Naive thymus-derived CD8-positive, alpha-beta T cell (primary cell): ENCODE measurements at places on chromosomes 6 and 20.
A peak's percentile ranks its signal among the peaks of the same experiment; 100 is the strongest.

- DNase-seq: no peak
- no peaks in the 10 kb centered on the region for H3K27me3 ChIP-seq
- no peaks in the 10 kb centered on the region for H3K4me1 ChIP-seq
- no peak overlapping the region for H3K27ac ChIP-seq
- no peak overlapping the region for H3K4me3 ChIP-seq
- H3K36me3 ChIP-seq: no peaks in the 10 kb centered on the region
Observed at GRCh38 chr6:162306616-162307015, 420.9 kb downstream of the PRKN start.

GRCh38 chr20:11222243-11222642 is 548.4 kb upstream of the JAG1 start:
- H3K27me3 ChIP-seq: peaks cover 4% of the 10 kb centered on the region
- no peak overlapping the region for H3K4me3 ChIP-seq
- H3K4me1 ChIP-seq: no peaks in the 10 kb centered on the region
- H3K27ac ChIP-seq: no peak overlapping the region

DNA sequence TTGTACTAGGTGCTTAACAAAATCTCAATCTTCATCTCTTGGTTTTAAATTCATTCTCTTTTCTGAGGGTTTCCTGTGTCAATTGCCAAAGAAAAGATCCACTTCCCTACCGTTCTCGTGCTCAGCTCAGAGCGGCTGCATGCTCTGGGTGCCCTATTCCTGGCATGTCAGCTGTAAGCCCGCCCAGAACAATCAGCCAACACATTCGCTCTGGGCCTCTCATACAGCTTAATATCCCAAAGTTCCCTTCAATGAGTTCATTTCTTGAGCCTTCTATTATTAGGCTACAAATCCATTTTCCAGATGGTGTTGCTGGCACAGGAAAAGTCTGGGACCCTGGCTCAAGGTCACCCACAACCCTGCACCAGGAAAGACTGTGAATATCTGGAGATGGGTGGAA is 24.3 kb upstream of the LRFN2 start:
- H3K36me3 ChIP-seq: no peaks in the 10 kb centered on the region
- H3K4me1 ChIP-seq: no peaks in the 10 kb centered on the region
- no peak overlapping the region for H3K4me3 ChIP-seq
- DNase-seq: no peak
- H3K27me3 ChIP-seq: peaks cover 29% of the 10 kb centered on the region
- no peak overlapping the region for H3K27ac ChIP-seq

DNA sequence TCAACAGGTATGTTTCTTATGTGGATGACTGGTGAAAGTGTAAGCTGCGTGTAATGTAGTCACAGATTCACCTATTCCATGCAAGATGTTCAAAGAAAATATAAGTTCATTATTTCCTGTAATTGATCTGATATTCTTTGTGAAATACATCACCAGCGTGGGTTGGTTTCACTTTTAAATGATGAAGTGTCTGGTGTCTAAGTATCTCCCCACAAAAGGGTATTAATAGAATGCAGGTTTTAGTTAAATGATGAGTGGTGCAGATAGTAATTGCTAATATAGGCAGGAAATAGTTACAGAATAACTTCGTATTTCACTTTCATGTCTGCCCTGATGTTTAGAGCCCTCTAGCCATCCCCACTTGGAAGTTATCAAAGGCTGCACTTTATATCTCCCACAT is 22.2 kb downstream of the PGBD1 start:
- peaks cover 2% of the 10 kb centered on the region for H3K27me3 ChIP-seq
- H3K36me3 ChIP-seq: peaks cover 14% of the 10 kb centered on the region
- H3K27ac ChIP-seq: no peak overlapping the region
- no peak overlapping the region for H3K4me3 ChIP-seq

DNA sequence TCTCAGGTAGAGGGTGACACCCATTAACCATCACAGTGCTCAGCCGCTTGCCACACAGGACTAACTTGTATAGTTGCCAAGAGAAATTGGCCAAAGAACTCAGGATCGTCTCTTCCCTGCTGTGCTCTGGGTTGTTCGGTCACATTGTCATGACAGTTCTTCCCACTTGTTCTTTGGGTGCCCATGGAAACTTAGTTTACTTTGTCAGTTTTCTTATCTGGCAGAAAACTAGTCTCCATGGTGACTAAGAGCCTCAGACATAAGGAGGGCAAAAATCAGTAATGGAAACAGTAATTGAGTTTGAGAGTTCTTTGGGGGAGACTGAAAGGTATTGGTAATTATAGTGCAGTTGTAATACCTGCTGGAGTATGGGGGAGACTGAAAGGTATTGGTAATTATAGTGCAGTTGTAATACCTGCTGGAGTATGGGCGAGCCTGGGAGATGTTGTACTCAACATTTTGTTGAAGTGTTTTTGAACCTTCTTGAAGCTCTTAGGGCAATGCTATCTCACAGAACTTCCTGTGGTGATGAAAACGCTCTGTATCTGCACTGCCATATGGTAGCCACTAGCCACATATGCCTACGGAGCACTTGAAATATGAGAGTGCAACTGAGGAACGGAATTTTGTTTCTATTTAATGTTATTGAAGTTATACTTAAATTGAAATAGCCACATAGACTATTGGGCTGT is 95.2 kb upstream of the HDGFL1 start:
- H3K27me3 ChIP-seq: no peaks in the 10 kb centered on the region
- no peaks in the 10 kb centered on the region for H3K36me3 ChIP-seq
- no peak for DNase-seq
- no peak overlapping the region for H3K4me3 ChIP-seq
- H3K27ac ChIP-seq: no peak overlapping the region
- no peaks in the 10 kb centered on the region for H3K4me1 ChIP-seq

GRCh38 chr6:110573136-110573535 is 96.7 kb upstream of the SLC22A16 start:
- H3K4me3 ChIP-seq: no peak overlapping the region
- no peak for DNase-seq
- H3K27me3 ChIP-seq: peaks cover 2% of the 10 kb centered on the region
- peaks cover 5% of the 10 kb centered on the region for H3K36me3 ChIP-seq
- H3K4me1 ChIP-seq: no peaks in the 10 kb centered on the region

GRCh38 chr6:154491567-154492470 is 18.7 kb downstream of the CNKSR3 start:
- H3K27me3 ChIP-seq: peaks cover 3% of the 10 kb centered on the region
- H3K36me3 ChIP-seq: no peaks in the 10 kb centered on the region
- no peak overlapping the region for H3K27ac ChIP-seq
- H3K4me3 ChIP-seq: no peak overlapping the region
- DNase-seq: no peak

DNA sequence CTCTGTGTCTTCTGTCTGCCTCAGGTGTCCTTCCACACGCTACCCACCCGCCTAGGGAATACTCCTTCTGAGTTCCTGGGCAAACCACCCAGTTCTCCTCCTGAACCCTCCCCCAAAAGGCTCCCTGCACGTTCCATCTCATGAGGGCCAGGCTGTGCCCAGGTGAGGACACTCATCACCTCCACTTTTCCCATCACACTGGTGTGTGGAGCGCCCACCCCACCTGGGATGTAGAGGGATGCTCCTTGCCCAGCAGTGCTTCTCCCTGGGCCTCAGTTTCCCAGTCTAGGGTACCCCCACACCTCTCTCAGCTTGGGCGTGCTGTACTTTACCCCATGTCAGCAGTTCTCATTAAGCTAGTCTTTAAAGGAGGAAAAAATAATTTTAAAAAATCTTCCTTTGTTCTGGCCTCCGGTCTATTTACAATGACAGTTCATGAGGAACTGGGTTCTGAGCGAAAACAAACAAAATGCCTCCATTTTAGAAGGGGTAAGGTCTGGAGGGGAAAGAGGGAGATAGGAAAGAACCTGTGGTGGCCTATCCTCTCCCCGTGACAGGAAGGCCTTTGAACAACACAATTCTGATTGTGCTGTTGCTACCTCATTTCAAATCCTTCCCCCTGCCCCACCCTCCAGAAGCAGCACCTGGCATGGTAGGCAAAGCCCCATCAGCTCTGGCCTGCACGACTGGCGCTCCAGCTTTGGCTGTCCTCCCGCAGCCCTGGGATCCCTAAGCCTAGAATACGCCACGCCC is 1.7 kb upstream of the C20orf203 start:
- no peaks in the 10 kb centered on the region for H3K36me3 ChIP-seq
- H3K27me3 ChIP-seq: no peaks in the 10 kb centered on the region
- no peak for DNase-seq
- no peak overlapping the region for H3K4me3 ChIP-seq
- peaks cover 39% of the 10 kb centered on the region for H3K4me1 ChIP-seq

GRCh38 chr20:23157734-23158133 is 71.6 kb upstream of the CD93 start:
- DNase-seq: no peak
- peaks cover 15% of the 10 kb centered on the region for H3K4me1 ChIP-seq
- H3K4me3 ChIP-seq: no peak overlapping the region
- no peaks in the 10 kb centered on the region for H3K36me3 ChIP-seq
- no peak overlapping the region for H3K27ac ChIP-seq

DNA sequence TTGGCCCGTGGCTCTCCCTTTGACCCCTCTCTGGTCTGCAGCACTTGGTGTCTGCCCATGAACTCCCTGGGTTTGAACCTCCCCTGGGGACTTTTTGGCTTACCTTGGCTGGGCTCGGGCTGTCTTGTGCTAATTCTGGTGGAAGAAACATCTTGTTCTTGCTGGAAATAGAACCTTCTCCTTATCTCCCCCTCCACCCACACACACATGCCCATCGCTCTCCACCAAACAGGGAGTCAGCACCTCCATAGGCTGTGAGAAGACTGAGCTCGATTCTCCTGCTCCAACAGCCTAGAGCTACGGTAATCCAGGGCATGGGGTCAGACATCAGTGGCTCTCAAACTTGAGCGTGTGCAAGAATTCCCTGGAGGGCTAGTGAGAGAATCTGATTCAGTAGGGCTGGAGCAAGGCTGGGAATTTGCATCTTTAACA is 114.4 kb upstream of the SLC22A23 start:
- no peak for DNase-seq
- H3K27ac ChIP-seq: no peak overlapping the region
- no peaks in the 10 kb centered on the region for H3K4me1 ChIP-seq
- H3K36me3 ChIP-seq: no peaks in the 10 kb centered on the region
- H3K4me3 ChIP-seq: no peak overlapping the region

GRCh38 chr6:35569011-35569461 is 56.3 kb upstream of the TULP1 start:
- peaks cover 9% of the 10 kb centered on the region for H3K4me1 ChIP-seq
- no peak overlapping the region for H3K4me3 ChIP-seq
- peaks cover 5% of the 10 kb centered on the region for H3K36me3 ChIP-seq
- peak; percentile 31 for DNase-seq
- no peaks in the 10 kb centered on the region for H3K27me3 ChIP-seq

GRCh38 chr6:152543519-152543918 is 93.6 kb downstream of the SYNE1 start:
- no peaks in the 10 kb centered on the region for H3K4me1 ChIP-seq
- DNase-seq: no peak
- no peaks in the 10 kb centered on the region for H3K27me3 ChIP-seq
- no peak overlapping the region for H3K4me3 ChIP-seq
- H3K36me3 ChIP-seq: no peaks in the 10 kb centered on the region
- H3K27ac ChIP-seq: no peak overlapping the region

- no peak for DNase-seq
- H3K36me3 ChIP-seq: no peaks in the 10 kb centered on the region
- no peaks in the 10 kb centered on the region for H3K4me1 ChIP-seq
- no peak overlapping the region for H3K27ac ChIP-seq
Observed at GRCh38 chr20:63141531-63141930, 74.4 kb downstream of the YTHDF1 start.

- H3K4me3 ChIP-seq: no peak overlapping the region
- no peaks in the 10 kb centered on the region for H3K36me3 ChIP-seq
- no peak for DNase-seq
- H3K27ac ChIP-seq: no peak overlapping the region
Observed at GRCh38 chr20:32635764-32636163, 38.0 kb downstream of the C20orf203 start.

GRCh38 chr20:689348-689747 is 13.7 kb upstream of the SCRT2 start:
- DNase-seq: no peak
- no peak overlapping the region for H3K4me3 ChIP-seq
- H3K36me3 ChIP-seq: no peaks in the 10 kb centered on the region
- no peak overlapping the region for H3K27ac ChIP-seq
- H3K4me1 ChIP-seq: no peaks in the 10 kb centered on the region
- peaks cover 19% of the 10 kb centered on the region for H3K27me3 ChIP-seq

DNA sequence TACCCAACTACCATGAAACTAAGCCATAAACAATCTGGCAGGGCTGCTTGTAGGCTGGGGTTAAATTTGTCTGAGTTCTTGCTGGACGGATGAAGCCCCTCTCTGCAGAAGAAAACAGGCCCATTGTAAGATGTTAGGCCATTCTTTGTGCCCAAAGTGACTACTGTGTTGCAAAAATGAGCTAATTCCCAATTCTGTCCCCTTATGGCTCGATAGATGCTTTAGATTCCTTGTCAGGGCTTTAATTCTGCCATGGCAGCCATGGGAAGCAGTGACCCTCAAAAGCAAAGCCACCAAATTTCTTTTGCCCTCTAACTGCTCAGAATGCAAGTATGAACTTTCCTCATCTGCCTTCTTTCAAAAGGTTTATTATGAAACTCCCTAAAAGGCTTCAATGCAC is 45.2 kb downstream of the LAMA4 start:
- peaks cover 9% of the 10 kb centered on the region for H3K27me3 ChIP-seq
- H3K4me1 ChIP-seq: no peaks in the 10 kb centered on the region
- DNase-seq: no peak
- no peaks in the 10 kb centered on the region for H3K36me3 ChIP-seq
- H3K27ac ChIP-seq: no peak overlapping the region

- no peaks in the 10 kb centered on the region for H3K27me3 ChIP-seq
- no peak overlapping the region for H3K4me3 ChIP-seq
- peaks cover 6% of the 10 kb centered on the region for H3K36me3 ChIP-seq
- DNase-seq: no peak
- no peak overlapping the region for H3K27ac ChIP-seq
Observed at GRCh38 chr6:145863988-145864616, 49.5 kb upstream of the FBXO30 start.

GRCh38 chr6:113635222-113635986 is 221.7 kb upstream of the MARCKS start:
- peaks cover 7% of the 10 kb centered on the region for H3K4me1 ChIP-seq
- no peak overlapping the region for H3K27ac ChIP-seq
- no peak overlapping the region for H3K4me3 ChIP-seq
- H3K27me3 ChIP-seq: peaks cover 4% of the 10 kb centered on the region
- no peak for DNase-seq
- H3K36me3 ChIP-seq: no peaks in the 10 kb centered on the region

DNA sequence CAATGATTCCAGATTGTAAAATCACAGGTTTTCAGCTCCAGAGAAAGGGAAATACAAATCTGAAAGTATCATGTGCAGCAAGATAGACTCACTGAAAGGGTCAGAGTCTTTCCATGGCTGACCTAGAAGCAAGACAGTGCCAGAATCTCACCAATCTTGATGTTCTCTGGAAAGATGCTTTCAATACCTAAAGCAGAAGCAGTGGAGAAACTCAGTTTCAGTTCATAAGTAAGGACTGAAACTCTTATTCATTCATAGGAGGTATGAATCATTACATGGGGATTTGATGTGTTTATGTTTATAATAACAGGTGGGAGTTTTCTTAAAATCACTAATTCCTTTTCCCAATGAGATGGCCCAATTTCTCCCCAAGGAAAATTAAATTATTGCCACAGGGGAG is 42.5 kb downstream of the SLC2A12 start:
- H3K36me3 ChIP-seq: no peaks in the 10 kb centered on the region
- no peak overlapping the region for H3K27ac ChIP-seq
- peaks cover 4% of the 10 kb centered on the region for H3K27me3 ChIP-seq
- H3K4me1 ChIP-seq: no peaks in the 10 kb centered on the region

GRCh38 chr6:151154418-151154817 is 85.3 kb upstream of the AKAP12 start:
- no peaks in the 10 kb centered on the region for H3K36me3 ChIP-seq
- H3K27me3 ChIP-seq: peaks cover 16% of the 10 kb centered on the region
- no peak for DNase-seq
- H3K27ac ChIP-seq: no peak overlapping the region

- peaks cover 24% of the 10 kb centered on the region for H3K27me3 ChIP-seq
- DNase-seq: no peak
- no peak overlapping the region for H3K4me3 ChIP-seq
- H3K4me1 ChIP-seq: no peaks in the 10 kb centered on the region
- no peak overlapping the region for H3K27ac ChIP-seq
Observed at GRCh38 chr6:117829594-117830319, 77.3 kb upstream of the SLC35F1 start.
